ENCODE measurements at places on chromosomes 5 and 9.

DNA sequence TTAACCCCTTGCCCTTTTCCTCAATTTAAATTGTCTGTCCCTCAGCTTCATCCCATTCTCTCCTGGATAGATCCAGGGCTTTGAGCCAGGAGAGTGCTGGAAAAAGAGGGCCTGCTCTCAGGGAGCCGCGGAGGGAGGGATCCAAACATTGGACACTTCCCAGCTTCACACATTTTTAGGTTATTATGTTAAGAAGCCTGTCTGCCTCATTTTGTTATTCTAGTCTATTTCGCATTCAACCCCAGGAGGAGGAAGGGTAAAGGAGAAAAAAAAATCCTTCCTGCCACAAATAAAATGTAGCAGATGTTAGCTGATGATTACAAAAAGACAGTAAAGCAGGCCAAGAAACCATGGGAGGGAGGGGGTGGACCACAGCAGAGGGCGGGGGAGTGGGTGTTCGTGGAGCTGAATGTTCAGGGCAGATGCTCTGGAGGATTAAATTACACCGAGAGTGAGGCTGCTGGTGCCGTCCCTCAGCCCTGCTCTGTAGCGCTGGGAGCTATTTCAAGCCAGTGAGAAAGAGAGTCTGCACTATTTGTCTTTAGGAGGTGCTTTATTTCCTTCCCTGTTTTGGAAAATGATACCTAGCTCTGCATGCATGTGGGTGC lies 60.6 kb upstream of the ZFR start:
- DNase-seq, result no peak

- DNase-seq, result no peak
Measured at GRCh38 chr9:76521906-76522305, 62.9 kb downstream of the GCNT1 start.

DNA sequence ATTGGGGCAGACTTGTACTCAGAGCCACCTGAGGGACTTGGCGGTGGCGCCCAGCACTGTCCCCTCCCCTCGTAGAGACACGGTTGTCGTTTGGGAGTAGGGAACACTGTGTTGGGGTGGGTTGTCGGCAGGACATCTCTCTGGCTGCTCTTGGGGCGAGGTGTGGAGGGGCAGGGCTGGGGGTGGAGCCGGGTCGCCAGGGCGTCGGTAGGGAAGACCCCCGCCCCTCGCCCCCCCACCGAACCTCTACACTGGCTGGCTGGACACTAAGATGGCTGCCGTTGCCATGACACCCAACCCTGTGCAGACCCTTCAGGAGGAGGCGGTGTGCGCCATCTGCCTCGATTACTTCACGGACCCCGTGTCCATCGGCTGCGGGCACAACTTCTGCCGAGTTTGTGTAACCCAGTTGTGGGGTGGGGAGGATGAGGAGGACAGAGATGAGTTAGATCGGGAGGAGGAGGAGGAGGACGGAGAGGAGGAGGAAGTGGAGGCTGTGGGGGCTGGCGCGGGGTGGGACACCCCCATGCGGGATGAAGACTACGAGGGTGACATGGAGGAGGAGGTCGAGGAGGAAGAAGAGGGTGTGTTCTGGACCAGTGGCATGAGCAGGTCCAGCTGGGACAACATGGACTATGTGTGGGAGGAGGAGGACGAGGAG lies 778 bp downstream of the TRIM41 start:
- DNase-seq, result no peak

GRCh38 chr5:42059291-42059690 lies 134.2 kb downstream of the FBXO4 start:
- no peak for DNase-seq

DNA sequence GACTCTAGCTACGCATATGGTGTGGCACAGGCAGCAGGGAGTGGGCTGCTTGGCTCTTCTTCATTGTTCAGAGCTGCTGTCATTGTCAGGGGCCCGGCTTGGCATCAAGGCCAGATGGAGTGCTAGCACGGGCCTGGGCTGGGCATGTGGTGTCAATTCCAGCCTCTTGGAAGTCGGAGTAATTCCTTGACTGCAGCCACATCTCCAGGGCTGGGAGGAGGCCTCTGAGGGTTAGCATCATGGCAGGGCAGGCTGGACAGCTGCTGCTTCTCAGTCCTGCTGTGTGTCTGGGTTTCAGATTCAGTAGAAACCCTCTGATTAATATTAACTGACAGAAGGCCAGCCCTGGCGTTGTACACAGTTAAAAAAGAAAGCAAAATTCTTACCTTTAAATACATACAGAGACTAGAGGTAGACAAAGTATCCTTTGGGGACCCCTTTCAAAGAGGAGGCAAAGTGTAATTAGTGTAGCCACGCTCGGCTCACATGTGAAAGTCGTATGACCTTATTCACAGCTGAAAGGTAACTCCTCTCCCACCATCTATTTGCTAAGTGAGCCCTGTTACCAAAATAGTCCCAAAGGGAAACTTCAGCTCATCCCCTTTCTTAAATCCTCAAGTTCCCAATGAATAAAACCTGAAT lies 126.4 kb downstream of the DOCK2 start:
- DNase-seq, result no peak

DNA sequence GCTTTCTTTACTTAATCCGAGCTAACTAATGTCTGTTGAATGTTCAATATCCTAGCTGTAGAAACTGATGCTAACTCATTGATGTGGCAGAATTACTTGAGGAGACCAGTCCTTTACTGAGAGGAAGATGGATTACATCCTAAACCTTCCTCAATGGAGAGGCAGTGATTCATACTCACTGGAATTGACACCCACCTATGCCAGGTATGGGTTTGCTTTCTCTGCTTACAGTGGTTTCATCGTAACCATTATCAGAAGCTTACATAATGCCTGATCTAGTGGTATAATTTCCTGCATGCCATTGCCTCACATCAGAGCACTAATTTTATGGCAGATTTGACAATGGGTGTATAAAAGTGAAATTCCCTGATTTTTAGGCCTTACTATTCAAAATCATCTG lies 384.7 kb downstream of the ANXA1 start:
- no peak for DNase-seq

DNA sequence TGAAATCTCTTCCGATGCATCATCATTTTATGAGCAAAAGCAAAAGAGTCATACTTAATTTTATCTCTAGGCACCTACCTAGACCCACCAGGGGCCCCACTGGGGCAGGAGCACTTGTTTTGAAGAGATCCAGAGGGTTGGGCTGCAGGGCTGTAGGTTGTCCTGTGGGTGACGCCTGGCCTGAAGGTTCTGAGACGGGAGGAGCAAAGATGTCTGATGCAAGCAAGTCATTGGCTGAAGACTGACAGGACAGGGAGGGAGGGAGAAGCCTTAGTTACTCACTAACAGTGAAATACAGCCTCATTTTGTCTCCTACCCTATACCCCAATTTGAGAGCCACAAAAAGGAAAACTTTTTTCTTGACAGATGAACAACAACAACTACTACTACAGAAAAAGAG lies 17.1 kb upstream of the C9 start:
- no peak for DNase-seq

DNA sequence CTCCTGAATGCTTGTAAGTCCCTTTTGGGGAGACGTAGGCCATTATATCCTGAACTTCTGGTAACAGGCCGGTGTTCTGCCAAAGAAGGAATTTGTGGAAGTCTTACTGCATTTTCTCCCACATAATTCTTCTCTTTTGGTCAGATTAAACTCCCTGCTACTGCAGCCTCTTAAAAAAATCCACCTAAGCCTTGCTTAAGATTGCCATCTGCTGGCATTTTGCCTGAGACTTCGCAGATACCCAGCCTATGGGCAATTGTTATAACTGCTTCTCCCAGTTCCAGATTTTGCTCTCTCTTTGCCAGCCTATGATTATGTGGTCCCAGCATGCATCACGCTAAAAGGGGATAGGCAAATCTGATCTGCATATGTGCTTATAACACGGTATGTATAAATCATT lies 391.6 kb upstream of the CHD1 start:
- no peak for DNase-seq

- DNase-seq, result no peak
Measured at GRCh38 chr5:156755421-156756087, 94.5 kb upstream of the PPP1R2B start.

DNA sequence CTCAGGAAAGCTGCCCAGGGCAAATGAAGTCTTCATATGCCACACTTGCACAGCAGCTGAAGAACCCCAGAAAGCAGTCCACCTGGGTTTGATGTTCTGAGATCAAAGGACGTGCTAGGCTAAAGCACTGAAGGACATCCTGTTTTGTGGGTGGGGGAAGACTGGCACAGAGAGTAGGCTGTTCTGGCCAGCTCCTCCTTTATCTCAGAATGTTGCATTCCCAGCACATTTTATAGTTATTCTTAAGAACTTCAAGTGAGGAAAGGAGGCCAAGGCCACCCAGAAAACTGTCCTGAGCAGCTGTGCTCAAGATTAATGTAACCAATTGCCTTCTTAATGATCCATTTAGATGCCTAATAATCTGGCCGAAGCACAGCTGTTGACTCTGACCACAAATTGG lies 10.9 kb downstream of the SHOC1 start:
- no peak for DNase-seq

GRCh38 chr9:126822278-126822677 lies 17.4 kb downstream of the ZBTB43 start:
- DNase-seq, result no peak

DNA sequence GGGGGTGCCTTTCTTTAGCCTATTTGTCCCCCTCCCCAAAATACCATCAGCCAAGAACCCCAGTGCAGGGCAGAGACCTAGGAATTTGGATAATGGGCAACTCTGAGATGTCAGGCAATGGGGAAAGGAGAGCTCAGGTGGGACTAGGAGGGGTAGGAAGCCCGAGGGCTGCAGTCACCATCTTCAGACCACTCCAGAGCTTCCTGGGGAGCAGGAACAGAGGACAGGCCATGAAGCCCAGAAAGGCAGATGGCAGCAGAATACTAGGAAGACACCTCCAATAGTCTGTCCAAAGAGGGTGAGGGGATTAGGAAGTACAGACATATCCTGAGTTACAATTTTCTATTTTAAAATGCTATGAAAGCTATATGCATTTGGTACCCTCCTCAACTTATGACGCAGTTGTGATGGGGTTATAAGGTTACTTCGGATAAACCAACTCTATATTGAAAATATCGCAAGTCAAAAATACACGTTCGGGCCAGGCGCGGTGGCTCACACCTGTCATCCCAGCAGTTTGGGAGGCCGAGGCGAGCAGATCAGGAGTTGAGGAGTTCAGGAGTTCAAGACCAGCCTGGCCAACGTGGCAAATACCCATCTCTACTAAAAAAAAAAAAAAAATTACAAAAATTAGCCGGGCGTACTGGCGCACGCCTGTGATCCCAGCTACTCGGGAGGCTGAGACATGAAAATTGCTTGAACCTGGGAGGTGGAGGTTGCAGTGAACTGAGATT lies 34.6 kb upstream of the IL17B start:
- DNase-seq, result no peak

DNA sequence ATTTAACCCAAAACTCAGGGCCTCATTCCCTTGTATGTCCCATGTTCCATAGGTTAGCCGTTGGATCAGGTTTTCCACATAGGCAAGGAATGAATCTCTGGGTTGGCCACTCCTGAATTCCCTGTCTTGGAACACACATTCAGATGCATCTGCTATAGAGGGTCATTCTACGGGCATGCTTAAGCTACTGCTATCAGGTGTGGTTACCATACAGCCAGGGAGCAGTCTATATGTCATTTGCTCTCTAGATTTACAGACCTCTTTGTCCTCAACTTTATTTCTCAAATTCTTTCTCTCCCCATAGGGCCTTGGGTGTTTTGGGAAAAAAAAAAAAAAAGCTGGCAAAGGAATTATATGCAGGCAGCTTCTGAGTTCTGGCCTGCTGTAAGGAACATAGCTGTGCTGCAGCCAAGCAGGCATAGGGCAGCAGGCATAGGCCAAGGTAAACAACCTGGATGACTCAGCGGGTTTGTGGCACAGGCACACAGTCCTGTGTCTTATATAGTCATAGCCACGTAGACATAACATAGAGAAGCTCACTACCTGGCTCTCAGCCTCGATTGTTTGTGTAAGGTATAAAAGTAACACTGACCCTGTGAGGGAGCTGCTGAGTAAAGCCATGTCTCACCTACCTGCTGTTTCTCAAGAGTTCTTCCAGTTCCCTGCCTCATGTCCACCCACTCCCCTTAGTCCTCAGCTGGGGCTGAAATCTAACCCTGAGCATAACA lies 141.5 kb downstream of the OSTF1 start:
- no peak for DNase-seq

DNA sequence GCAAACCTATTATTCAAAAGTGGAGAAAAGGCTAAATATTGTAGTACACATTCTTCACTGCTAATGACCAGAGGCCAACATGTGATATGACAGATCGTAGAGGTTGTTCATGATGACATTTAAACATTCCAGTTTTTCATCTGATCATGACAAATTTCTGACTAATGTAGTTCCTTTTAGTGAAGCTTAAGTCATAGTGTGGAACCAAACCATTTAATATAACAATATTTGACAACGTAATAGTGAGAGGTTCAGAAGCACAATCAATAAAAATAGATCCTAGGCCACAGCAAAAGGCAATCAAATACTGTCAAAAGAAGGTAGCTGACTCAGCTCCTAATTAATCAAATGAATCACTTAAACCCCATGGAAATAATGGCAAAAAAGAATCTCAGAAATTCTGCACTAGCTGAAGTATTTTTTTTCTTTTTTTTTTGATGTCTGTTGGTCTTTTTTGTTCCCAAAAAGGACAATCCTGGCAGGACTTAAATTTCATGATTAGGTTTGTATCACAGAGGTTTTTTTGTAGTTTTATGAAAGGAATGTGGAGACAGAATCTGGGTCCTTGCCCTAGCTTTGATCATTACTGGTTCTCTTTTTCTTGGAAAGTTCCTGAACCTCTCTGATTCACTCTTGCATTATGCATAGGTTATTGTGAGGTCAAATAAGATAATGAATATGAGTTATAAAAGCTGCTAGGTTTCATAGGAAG lies 795.0 kb downstream of the DTWD2 start:
- DNase-seq, result no peak

GRCh38 chr9:110605565-110605964 lies 26.0 kb upstream of the SVEP1 start:
- DNase-seq, result no peak

GRCh38 chr5:170861667-170861916 lies 226 bp upstream of the RANBP17 start:
- DNase-seq, result no peak

GRCh38 chr9:6414247-6414641 lies 1.2 kb downstream of the UHRF2 start:
- no peak for DNase-seq

DNA sequence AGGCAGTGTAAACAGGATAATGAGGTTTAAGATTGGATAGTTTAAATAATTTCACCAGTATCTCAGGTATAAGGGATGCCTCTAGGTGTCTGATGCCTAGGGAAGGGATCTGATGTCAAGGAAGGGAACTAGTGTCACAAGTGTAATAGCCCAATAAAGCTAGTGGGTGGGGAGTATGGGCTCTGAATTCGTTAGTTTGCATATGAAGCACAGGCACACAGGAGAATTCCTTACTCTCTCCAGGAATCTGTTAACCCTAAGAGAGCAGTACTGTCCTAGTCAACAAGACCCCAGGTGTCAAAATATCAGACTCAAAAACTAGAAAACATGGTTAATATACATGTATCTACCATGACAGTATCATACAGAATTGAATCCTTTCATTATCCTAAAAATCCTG lies 352.5 kb upstream of the CYLC2 start:
- no peak for DNase-seq

GRCh38 chr9:37324691-37325490 lies 97.6 kb upstream of the GRHPR start:
- DNase-seq, result no peak

Measured in activated CD4-positive, alpha-beta T cell treated with anti-CD3 and anti-CD28 coated beads for 1 hour (primary cell).